Suprapubic skin (tissue), 4 donors: ENCODE measurements at places on chromosomes 3 and 15. TPM values are rescaled to one million over a fixed set of nuclear protein-coding genes. Genes with fewer than 3 reads are reported as not detected.

Gene ATP13A4
- 39.9 TPM for total RNA-seq

- no peak for DNase-seq
Observed at GRCh38 chr15:77564938-77565337, 67.8 kb downstream of the LINGO1 start.

DNA sequence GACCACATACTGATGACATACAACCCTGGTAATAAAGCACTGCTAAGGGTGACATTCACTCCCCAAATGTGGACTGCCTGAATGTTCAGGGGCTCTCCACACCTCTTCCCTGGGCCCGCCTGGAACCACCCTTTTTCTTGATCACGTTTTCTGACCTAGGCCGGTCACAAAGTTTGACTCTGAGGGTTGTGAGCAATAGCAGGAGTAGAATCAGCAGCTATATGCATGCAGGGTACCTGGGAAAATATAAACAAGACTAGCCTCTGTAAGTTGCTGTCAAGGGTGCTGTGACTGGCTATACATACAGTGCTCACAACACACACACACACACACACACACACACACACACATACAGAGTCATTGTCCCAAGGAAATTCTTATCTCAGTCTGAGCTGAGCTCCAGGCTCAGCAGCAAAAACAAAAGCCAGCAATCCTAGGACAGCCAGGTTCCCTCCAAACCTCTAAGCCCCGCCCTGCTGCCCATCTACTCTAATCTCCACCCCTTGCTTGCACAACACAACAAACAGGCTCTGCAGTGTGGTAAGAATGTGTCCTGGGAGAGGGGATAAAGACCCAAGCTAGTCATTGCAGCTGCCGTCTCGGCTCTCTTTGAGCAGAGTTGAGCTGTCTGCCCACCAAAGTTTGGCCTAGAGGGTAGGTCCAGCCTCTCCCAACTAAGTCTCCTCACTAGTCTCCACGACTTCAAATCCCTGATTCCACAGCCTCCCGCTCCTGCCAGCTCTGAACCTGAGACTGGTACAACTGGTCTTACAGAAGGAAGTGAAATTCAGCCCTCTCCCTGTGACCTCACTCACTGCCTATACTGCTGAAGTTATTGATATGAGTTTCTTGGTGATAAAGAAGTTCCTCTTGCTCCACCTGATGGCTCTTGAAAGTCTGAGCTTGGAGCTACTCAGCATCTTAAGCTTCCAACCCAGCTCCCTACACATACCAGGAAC, 2.2 kb downstream of the BMF start:
- peak; percentile 90 for DNase-seq

DNA sequence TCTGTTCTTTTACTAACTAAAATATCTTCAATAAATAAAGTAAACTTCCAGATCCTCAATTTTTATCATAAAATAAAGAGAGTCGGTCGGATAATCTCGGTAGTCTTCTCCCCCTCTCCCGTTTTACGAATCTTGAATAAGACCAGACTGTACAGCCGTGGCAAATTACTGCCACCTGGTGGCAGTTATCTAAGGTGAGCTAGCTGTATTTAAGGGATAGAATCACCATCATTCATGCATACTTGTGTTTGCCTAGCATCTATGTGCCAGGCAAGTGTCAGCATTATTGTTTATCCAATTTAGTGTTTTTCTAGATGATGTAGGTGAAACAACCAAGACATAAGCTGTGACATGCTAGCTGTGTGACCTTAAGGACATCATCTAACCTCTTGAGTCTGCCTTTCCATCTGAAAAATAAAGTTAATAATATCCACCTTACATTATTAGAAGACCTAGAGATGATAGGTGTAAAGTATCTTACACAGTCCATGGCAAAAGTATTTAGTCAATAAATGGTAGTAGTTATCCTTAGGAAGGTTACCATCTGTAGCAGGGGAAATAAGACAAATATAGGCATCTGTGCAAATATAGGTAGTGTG, 21.3 kb downstream of the DUT start:
- no peak for DNase-seq

GRCh38 chr3:152309535-152310307, 41.0 kb downstream of the MBNL1 start:
- no peak for DNase-seq
